ENCODE measurements at places on chromosomes 11 and 22.
A peak's percentile ranks its signal among the peaks of the same experiment; 100 is the strongest.

DNA sequence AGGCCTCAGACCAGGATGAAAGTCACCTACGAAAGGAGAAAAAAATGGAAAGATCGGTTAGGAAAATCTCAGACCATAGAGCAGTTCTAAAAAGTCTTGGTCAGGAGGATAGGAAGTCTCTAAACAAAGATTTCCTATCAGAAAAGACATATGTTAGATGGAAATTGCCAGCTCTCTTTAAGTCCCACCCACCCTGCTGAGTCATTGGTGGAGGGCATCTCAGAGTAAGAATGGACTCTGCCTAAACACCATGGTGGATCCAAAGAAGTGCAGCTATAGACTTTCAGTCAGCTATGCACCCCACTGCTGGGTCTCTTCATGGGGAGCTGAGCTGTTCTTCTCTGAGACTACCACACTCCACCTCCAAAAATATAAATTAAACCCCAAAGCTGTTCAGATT lies 3.7 kb downstream of the OR8B2 start:
- DNase-seq, result no peak

DNA sequence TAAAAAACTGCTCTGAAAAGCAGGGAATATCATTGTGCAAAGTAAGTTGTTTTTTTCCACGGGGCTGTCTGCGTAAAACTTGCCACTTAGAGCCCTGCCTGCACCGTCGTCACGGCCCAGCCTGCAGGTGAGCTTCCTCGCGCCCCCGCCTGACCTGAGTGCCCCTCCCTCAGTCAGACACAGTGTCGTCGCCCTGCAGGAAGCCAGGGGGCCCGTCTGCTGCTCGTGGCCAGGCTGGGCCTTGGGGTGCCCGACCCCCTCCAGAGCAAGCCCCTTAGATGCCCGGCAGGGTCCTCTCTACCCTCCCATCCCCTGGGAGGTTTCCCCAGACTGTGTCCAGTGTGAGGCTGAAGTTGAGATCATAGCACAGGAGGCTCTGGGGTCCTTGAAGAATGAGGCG lies 31.6 kb downstream of the SBF1 start:
- no peak for DNase-seq

GRCh38 chr22:44192098-44192815 lies 11.5 kb downstream of the PARVG start:
- DNase-seq, result peak; percentile 45

- DNase-seq, result no peak
These were observed 15.1 kb downstream of the APOL1 start for GRCh38 chr22:36267896-36268485.

- no peak for DNase-seq
These were observed 30.4 kb upstream of the SHANK2 start for GRCh38 chr11:71282581-71283351.

DNA sequence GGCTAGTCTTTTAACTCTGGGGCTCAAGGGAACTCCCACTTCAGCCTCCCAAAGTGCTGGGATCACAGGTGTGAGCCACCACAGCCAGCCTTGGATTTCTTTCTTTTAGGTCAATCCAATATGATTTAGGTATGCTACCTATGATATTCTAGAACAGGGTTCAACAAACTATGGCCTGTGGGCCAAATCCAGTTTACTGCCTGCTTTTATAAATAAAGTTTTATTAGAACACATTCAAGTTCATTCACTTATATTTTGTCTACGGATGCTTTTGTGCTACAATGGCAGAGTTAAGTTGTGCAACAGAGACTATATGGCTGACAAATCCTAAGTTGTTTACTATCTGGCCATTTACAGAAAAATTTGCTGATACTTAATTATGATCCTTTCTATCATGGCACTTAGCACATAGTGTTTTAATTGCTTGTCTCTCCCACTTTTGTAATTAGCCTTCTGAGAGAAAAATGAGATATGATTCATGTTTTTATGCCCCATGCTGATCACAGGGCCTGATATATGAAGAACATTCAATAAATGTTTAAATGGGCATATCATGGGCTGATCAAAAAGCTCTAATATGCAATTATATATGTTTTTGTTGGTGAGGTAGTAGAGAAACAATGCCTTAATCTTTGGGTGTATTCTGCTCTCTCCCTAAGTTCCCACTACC lies 109.6 kb downstream of the STIM1 start:
- no peak for DNase-seq

DNA sequence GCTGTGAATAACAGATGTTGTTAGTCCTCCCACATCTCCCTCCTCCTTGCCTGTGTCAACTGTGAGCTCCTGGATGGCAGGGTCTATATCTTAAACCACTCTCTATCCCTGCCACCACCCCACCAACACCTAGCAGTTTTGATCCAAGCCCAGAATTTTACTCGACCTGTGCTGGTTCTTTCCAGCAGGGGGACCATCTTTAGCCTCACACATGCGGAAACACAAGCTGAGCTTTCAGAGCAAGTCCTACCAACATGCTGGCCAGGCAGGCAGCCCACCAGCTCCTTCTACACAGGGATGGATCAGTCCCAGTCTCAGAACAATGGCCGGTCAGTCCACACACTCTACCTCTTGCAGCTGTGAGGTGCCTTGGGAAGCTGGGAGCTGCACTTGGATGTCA lies 231.5 kb downstream of the NXPE2 start:
- no peak for DNase-seq

- no peak for DNase-seq
These were observed 32.9 kb downstream of the PISD start for GRCh38 chr22:31628969-31629708.

GRCh38 chr22:46985507-46985882 lies 223.0 kb downstream of the TBC1D22A start:
- DNase-seq, result peak; percentile 5

- DNase-seq, result no peak
These were observed 84.4 kb upstream of the MYOD1 start for GRCh38 chr11:17634776-17635550.

DNA sequence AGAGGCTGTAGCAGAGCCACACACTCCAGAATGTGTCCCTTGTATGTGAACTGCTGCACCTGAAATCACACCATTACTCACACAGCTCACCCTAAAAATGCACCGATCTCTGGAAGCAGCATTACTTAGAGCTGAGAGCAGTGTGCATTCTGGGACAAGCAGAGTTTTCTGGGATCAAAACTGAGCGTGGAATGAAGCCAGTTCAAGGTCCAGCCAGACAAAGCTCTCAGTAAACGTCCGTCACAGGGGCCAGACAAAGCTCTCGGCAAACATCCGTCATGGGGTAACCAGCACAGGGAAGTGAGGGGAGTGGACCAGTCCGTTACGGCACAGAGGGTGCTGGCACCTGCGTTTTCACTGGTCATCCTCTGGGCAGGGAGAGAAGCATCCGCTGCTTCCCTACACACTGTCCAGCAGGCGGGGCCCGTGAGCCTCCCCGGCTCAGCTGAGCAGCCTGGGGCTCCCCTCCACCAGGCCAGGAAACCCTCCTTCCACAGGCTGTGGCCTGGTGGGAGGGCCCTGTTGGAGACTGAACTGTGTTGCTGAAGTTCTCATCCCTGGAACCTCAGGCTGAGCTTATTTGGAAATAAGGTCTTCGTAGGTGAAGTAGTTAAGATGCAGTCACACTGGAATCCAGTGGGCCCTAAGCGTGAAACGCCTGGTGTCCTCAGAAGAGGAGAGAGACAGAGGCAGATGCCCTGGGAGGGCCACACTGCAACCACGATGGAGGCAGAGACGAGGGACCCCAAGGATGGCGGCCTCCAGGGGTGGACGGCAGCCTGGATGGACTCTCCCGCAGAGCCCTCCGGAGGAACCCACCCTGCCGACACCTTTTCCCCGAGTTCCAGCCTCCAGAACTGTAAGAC lies 883.9 kb downstream of the BRD1 start:
- no peak for DNase-seq

DNA sequence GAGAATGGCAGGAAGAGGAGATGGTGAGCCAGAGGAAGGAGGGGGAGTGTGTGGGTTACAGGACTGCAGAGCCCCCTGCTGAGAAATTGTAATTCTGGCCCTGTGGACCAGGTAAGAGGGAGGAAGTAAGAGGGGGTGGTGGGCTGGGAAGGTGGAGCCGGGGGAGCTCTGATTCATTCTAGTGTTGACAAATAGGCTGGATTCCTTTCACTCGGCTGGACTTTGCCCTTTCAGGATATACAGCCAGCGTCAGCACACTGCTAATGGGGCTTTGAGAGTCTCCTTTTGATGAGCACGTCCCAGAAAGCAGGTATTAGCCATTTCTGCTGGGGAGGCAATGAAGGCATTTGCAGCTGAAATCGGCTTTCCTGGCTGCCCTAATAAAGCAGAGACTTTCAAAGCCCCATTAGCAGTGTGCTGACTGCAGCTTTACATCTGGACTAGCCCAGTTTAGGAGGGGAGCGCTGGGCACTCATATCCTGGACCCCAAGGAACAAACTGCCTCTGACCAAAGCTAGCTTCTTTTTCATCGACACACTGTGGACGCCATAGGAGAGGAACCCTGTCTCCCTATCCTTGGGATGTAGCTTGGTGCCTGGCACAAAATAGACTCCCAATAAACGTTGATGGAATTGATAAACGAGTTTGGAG lies 44.8 kb upstream of the CADM1 start:
- DNase-seq, result no peak

- DNase-seq, result no peak
These were observed 155.7 kb downstream of the TBC1D22A start for GRCh38 chr22:46918197-46918596.

GRCh38 chr11:100575860-100576717 lies 111.0 kb upstream of the ARHGAP42 start:
- DNase-seq, result no peak

- DNase-seq, result no peak
These were observed 156.7 kb upstream of the KIRREL3 start for GRCh38 chr11:127157225-127157624.

DNA sequence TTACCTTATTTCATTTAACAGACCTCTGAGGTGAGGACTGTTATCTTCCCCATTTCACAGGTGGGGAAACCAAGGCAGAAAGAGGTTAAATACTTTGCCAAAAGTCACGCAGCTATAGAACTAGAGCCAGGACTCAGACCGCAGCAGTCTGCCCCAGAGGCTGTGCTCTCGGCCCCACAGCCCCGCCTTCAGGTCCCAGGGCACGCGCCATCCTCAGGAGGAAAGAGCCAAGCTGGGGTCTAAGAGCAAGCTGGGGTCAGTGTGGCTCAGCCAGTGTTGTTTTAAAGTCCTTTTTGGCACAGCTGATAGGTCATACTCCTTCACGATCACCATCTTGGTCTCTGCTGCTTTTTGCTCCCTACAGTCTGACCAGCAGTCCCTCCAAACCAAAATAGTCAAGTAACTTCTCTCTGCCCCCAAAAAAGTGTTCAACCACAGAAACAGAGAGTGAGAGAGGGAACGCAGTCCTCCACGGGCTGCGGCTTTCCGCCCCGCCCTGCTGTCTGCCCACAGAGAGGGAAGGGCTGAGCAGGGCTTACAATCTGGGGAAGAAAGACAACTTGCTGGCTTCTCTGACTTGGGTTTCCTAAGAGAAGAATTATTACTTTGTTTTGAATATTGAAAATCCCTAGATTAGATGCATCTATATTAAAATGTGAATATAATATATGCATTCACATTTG lies 137.2 kb upstream of the OPCML start:
- DNase-seq, result no peak

- no peak for DNase-seq
These were observed 80.5 kb upstream of the WNT7B start for GRCh38 chr22:46057246-46058090.

DNA sequence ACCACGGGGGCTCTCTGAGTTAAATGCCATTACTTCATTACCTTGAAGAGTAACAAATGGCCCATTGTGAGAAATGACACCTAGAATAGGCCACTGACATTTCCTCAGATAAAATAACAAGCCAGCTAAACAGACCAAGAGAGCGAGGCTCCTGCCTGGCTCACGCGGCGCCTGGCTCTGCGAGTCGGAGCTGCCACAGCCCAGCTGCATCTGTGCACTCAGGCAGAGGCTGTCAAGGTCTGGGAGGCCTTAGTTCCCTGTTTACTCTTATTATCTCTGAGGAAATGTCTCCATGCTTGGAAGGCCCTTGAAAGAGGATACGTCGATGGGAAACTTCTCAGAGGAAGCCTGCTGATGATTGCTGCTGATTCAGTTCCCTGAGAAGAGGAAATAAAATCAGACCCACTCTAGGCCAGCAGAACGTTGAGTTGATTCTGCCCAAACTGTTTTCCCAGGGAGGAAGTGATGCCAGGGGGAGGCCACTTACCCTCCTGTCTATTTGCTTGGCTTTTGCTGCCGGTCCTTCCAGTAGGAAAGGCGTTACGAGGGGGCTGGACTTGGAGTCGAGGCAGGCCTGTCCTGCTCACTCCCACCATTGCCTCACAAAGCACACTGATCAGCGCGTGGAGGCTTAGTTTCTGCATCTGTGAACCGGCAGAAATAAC lies 208.8 kb downstream of the TBC1D22A start:
- DNase-seq, result no peak

DNA sequence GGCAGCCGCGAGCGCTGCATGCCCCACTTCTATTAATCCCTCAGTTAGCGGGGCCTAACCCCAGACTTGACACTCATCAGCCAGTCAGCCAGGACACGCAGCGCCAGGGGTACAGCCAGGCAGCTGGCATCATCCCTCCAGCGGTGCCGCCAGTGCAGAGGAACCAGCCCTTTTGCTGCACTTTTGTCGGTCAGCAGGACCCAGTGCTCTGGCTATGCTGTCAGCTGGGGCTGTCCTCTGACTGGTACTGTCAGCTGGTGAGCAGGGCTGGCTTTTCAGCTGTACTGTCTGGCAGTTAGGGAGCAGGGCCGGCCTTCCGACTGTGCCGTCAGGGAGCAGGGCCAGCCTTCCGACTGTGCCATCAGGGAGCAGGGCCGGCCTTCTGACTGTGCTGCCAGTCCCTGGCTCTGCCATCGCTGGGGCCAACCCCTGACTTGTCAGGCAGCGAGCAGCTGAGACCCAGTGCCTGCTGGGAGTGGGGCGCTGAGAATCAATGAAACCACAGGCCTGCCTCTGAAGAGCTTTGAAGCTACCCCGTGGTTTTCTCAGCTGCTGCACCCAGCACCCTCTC lies 115.4 kb downstream of the KIAA1671 start:
- no peak for DNase-seq

- DNase-seq, result no peak
These were observed 106.6 kb upstream of the SLC22A12 start for GRCh38 chr11:64484191-64485022.

GRCh38 chr22:29581799-29582198 lies 886 bp upstream of the NIPSNAP1 start:
- no peak for DNase-seq

- no peak for DNase-seq
These were observed 41.5 kb upstream of the PPARA start for GRCh38 chr22:46108564-46109473.

GRCh38 chr11:107018219-107018901 lies at the start of gene GUCY1A2:
Gene GUCY1A2 (minus strand): TSS chr11:107018476. CDS start chr11:107018055, 421 bp downstream.
- no peak for DNase-seq

GRCh38 chr11:19327280-19327679 lies 86.5 kb upstream of the E2F8 start:
- no peak for DNase-seq

GRCh38 chr22:25757686-25758085 lies 15.7 kb downstream of the MYO18B start:
- no peak for DNase-seq

GRCh38 chr11:65718964-65719492 lies 1.6 kb downstream of the RNASEH2C start:
- DNase-seq, result no peak

GRCh38 chr11:108734956-108735559 lies 70.2 kb downstream of the DDX10 start:
- DNase-seq, result no peak

All from NCI-H226 (cell line).